ENCODE measurements at places on chromosomes 3 and 15. TPM values are rescaled to one million over a fixed set of nuclear protein-coding genes. Genes with fewer than 3 reads are reported as not detected.

Gene HAPLN3
- total RNA-seq: 76.2 TPM

- no peak overlapping the region for H3K27ac ChIP-seq
- H3K36me3 ChIP-seq: no peaks in the 10 kb centered on the region
- H3K27me3 ChIP-seq: no peaks in the 10 kb centered on the region
- H3K4me1 ChIP-seq: peaks cover 4% of the 10 kb centered on the region
Observed at GRCh38 chr3:42839616-42840015, 30.4 kb downstream of the ACKR2 start.

GRCh38 chr3:143203848-143204247 is 84.3 kb downstream of the CHST2 start:
- peaks cover 3% of the 10 kb centered on the region for H3K4me1 ChIP-seq
- DNase-seq: no peak
- H3K36me3 ChIP-seq: no peaks in the 10 kb centered on the region
- no peaks in the 10 kb centered on the region for H3K27me3 ChIP-seq

DNA sequence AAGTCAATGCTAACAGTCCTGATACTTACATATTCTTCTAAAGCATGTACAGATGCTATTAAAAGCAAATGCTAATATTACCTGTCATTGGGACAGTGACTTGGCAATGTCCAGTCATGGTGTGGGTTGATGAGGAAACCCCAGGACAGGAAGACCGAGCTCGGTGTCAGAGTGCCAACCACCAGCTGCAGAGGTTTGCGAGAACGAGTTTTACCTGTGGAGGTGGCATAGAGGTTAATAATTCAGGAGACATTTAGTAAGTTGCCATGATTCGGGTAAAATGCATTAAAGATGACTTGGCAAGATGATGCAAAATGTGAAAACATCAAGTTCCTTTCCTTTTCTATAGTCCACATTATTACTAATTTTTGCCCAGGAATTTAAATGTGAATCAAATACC is 94.5 kb downstream of the ABI3BP start:
- H3K4me3 ChIP-seq: no peak overlapping the region
- no peaks in the 10 kb centered on the region for H3K27me3 ChIP-seq
- H3K4me1 ChIP-seq: no peaks in the 10 kb centered on the region
- H3K36me3 ChIP-seq: no peaks in the 10 kb centered on the region
- H3K27ac ChIP-seq: no peak overlapping the region
- no peak for DNase-seq

Gene SCG3
- total RNA-seq: 42.4 TPM

DNA sequence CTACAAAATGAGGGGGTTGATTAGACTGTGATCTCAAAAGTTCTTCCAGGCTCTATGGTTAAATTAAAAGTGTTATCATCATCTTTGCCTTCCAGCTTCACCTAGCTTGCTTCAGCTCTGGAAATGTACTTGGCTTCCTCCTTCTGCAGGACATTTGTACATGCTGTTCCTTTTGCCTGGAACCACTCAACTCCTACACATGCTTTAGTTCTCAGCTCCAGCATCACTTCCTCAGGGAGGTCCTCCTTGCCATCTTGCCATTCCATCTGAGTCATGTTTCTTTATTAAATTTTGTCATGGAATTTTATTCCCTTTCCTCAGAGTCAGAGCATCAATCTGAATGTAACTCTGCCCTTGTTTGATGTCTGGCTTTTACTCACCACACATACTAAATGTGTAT is 158.6 kb upstream of the FEZF2 start:
- no peak overlapping the region for H3K4me3 ChIP-seq
- no peaks in the 10 kb centered on the region for H3K27me3 ChIP-seq
- no peaks in the 10 kb centered on the region for H3K36me3 ChIP-seq
- no peaks in the 10 kb centered on the region for H3K4me1 ChIP-seq

Gene GABRG3
- total RNA-seq: 0.80 TPM

DNA sequence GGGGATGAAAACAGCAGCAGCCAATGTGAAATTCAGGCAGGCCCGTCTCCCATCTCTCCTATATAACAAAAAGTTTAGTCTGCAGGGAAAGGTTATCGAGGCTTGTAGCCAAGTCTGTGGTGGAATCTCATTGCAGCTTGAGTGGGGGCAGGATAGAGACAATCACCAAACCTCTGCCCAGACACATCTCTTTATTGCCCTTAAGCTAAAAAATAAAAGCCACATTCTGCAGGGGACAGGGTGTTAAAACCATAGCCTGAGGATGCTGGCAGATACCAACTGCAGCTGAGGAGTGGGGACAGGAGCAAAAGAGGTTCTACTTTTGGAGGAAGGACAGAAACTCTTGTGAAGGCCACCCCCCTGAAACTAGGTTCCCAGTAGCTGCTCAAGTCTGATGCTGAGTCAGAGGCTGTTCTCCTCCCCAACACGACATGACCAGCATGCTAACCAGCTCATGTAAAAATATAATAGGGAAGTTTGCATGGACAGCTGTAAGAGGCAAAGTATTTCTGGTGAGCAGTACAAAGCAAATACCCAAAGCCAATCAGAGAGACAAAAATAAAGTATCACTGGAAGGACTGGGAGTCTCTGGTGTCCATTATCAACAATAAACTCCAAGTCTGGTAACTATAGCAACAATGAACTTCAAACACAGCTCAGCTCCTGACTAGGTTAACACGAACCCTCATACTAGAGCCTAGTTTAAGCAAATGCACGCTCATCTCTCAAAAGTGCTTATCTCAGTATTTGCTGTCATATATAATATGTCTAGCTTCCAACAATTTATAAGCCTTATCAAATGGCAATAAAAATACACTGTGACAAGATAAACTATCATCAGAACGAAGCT is 362.2 kb upstream of the SLCO3A1 start:
- H3K36me3 ChIP-seq: no peaks in the 10 kb centered on the region
- peaks cover 2% of the 10 kb centered on the region for H3K4me1 ChIP-seq
- H3K27ac ChIP-seq: no peak overlapping the region

DNA sequence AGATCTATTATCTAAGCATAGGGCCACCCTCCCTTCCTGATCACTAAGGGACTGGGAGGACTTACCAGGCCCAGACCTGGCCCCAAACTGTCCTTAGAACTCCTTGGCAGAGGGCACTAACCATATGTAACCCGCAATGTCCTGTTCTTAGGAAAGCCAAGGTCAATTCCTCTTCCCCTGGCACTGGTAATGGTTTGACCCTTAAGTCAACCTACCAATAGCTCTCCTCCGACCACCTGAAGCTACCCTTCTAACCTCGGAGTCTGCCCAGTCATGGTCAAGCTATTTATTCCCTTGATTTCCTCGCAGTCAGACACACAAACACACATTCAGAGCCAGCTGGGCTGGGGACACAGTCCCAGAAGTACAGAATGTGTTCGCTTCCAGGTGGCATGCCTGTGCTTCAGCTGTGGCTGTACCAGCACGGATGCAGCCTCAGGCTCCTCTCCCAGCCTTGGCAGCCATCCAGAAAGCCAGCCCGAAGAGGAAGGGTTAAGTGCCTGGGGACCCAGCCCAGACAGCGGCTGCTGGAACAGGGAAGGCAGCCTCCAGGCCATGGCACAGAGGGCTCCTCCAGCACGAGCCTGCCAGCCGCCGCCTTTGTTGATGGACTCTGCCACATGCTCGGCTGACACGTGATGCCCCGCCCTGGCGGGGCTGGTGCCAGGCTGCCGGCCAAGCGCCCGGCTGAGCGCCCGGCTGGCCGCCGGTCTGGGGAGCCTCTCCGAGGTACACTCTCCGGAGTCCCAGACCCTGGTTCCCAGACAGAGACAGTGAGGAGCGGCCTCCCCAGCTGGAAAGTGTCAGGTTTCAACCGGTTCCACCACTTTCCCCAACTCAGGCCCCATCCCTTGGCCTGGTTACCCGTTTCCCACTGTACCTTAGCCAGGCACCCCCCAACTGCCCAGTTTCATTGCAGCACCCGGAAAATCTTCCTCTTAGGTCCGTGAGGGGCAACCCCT is 5.5 kb downstream of the BMF start:
- H3K27ac ChIP-seq: no peak overlapping the region
- H3K27me3 ChIP-seq: no peaks in the 10 kb centered on the region
- no peak for DNase-seq
- peaks cover 65% of the 10 kb centered on the region for H3K4me1 ChIP-seq
- peaks cover 9% of the 10 kb centered on the region for H3K36me3 ChIP-seq

DNA sequence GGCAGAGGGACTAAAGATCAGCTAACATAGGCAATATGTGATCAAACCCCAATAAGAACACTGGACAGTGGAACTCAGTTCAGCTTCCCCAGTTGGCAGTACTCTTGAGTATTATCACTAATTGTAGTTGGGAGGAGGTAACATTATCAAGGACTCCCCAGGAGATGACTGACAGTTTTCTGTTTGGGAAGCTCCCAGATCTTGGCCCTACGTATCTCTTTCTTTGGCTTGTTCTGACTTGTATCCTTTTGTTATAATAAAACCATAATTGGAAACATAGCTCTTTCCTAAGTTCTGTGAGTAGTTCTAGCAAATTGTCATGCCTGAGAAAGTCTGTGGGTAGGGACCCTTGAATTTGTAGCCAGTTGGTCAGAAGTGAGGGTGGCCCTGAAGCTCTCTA is 316.4 kb downstream of the ZNF621 start:
- H3K4me3 ChIP-seq: no peak overlapping the region
- no peaks in the 10 kb centered on the region for H3K36me3 ChIP-seq
- H3K27me3 ChIP-seq: no peaks in the 10 kb centered on the region
- no peak overlapping the region for H3K27ac ChIP-seq
- no peak for DNase-seq

GRCh38 chr15:42903388-42904324 is 16.9 kb downstream of the TTBK2 start:
- no peak overlapping the region for H3K4me3 ChIP-seq
- H3K36me3 ChIP-seq: no peaks in the 10 kb centered on the region
- no peak overlapping the region for H3K27ac ChIP-seq
- no peaks in the 10 kb centered on the region for H3K4me1 ChIP-seq

Gene CIB2
- total RNA-seq: 46.8 TPM

DNA sequence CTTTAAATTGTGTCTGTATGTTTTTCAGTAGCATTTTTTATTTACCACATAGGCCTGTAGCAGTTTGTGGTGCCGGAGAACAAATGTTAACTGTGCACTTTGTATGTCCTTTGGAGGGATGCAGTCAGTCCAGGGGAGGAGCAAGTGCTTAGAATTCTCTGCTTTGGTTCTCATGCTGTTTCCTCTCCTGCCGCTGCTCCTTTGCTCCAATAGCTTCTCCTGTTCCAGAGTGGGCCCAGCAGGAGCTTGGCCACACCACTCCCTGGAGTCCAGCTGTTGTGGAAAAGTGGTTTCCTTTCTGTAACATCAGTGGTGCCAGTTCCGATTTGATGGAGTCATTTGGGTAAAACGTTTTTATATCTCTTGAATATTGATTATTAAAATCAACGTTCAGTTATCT is 16.6 kb downstream of the TICRR start:
- DNase-seq: no peak
- H3K27me3 ChIP-seq: no peaks in the 10 kb centered on the region
- H3K36me3 ChIP-seq: peaks cover 90% of the 10 kb centered on the region
- H3K4me3 ChIP-seq: no peak overlapping the region

DNA sequence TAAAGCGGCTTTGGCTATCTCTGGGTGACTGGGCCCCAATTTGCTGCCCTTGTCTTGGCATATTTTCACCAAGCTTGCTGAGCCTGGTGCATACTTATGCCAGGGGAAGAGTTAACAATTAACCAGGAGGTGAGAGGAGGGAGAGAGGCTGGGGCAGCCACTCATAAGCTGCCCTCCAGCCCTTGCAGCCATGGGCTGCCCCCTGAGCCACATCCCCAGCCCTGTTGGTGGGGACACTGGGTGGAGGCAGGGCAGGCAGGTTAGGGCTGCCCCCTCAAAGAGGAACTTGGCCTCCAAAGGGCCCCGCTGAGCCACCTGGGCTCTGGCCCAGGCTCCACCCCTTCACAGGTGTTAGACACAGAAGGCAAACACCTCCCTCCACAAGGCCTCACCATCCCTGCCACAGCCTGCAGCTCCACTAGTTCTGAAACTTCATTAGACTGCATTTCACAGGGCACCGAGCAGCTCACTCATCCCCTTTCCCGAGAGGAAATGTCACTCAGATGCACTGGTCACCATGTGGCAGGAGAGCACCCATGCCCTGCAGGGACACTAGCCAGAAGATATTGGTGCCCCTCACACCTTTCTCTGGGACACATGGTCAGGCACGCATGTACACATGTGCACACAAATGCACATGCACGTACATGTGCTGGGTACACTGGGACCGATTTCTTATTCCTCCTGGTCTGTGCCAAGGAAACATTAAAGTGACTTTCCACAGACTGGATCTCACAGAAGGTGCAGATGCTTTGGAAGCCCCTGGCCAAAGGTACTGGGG is 20.2 kb downstream of the AMOTL2 start:
- H3K27ac ChIP-seq: no peak overlapping the region
- peaks cover 8% of the 10 kb centered on the region for H3K4me1 ChIP-seq
- peaks cover 50% of the 10 kb centered on the region for H3K36me3 ChIP-seq
- no peak for DNase-seq
- H3K4me3 ChIP-seq: no peak overlapping the region
- no peaks in the 10 kb centered on the region for H3K27me3 ChIP-seq

- H3K4me3 ChIP-seq: no peak overlapping the region
- H3K27ac ChIP-seq: no peak overlapping the region
- H3K4me1 ChIP-seq: no peaks in the 10 kb centered on the region
- no peak for DNase-seq
Observed at GRCh38 chr3:42934910-42935309, 29.0 kb downstream of the ZNF662 start.

DNA sequence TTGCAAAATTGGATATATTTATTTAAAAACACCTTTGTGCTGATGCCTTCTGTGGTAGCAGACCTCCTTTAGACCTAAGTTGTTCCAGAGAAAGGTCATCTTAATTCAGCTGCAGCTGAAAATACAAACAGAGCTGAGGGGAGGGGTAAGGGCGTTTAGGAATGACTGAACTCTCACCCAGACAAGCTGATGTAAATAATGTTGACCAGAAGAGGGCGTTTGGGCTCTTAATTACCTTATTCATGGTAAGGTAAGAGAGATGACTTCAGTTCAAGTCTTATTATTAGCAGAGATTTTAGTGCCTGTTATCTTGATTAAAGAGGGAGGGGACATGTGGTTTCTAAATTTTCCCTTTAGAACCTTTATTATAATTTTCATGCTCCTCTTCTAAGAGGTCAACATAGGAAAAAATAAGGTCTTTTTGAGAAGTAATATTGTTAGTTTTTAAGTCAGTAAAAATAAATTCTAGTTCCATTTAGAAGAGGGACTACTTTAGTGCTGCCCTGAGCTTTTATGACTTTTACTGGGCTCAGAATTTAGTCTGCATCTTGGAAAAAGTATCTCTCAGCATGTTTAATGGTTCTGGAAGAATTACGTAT is 46.3 kb downstream of the GPR171 start:
- no peak overlapping the region for H3K4me3 ChIP-seq
- no peak overlapping the region for H3K27ac ChIP-seq
- H3K4me1 ChIP-seq: peaks cover 5% of the 10 kb centered on the region
- H3K27me3 ChIP-seq: no peaks in the 10 kb centered on the region

Gene B3GALNT1
- 7.2 TPM for total RNA-seq

- H3K27me3 ChIP-seq: no peaks in the 10 kb centered on the region
- no peak overlapping the region for H3K27ac ChIP-seq
- no peaks in the 10 kb centered on the region for H3K4me1 ChIP-seq
Observed at GRCh38 chr15:95799286-95800200, 531.0 kb upstream of the NR2F2 start.

Gene CISH
- total RNA-seq: 1.9 TPM
